ENCODE measurements at places on chromosomes 16 and 17. TPM values are rescaled to one million over a fixed set of nuclear protein-coding genes. Genes with fewer than 3 reads are reported as not detected.

NPIPB8 gene
- polyA plus RNA-seq: not detected

TMEM238L gene
- not detected for polyA plus RNA-seq

CDH5 gene
- polyA plus RNA-seq: not detected

SPNS3 gene
- 2.7 TPM for polyA plus RNA-seq

NLRC5 gene
- polyA plus RNA-seq: 32.8 TPM

TMEM235 gene
- polyA plus RNA-seq: not detected

DHRS7C gene
- not detected for polyA plus RNA-seq

CASKIN2 gene
- polyA plus RNA-seq: not detected

HOXB8 gene
- polyA plus RNA-seq: not detected

TP53TG3B gene
- polyA plus RNA-seq: not detected

SLC35B1 gene
- polyA plus RNA-seq: 53.3 TPM

DLG4 gene
- polyA plus RNA-seq: 0.36 TPM

ABCC3 gene
- polyA plus RNA-seq: 0.52 TPM

FASN gene
- 0.23 TPM for polyA plus RNA-seq

ARL6IP1 gene
- 497 TPM for polyA plus RNA-seq

NACA2 gene
- not detected for polyA plus RNA-seq

RHBDL1 gene
- polyA plus RNA-seq: not detected

PNMT gene
- not detected for polyA plus RNA-seq

ARL5C gene
- not detected for polyA plus RNA-seq

RTN4RL1 gene
- polyA plus RNA-seq: not detected

C16orf87 gene
- polyA plus RNA-seq: 8.0 TPM

PRSS21 gene
- polyA plus RNA-seq: 3.1 TPM

DHRS13 gene
- 22.2 TPM for polyA plus RNA-seq

ZG16 gene
- not detected for polyA plus RNA-seq

GDPD1 gene
- polyA plus RNA-seq: 1.4 TPM

GUCY2D gene
- polyA plus RNA-seq: not detected

NKIRAS2 gene
- polyA plus RNA-seq: 32.6 TPM

NTN1 gene
- polyA plus RNA-seq: not detected

HOXB6 gene
- polyA plus RNA-seq: not detected

NPW gene
- polyA plus RNA-seq: not detected

PLA2G10 gene
- polyA plus RNA-seq: not detected

RAB26 gene
- not detected for polyA plus RNA-seq

CA5A gene
- not detected for polyA plus RNA-seq

TAC4 gene
- not detected for polyA plus RNA-seq

ZNF423 gene
- not detected for polyA plus RNA-seq

LSM12 gene
- polyA plus RNA-seq: 82.6 TPM

ABAT gene
- 1.9 TPM for polyA plus RNA-seq

SAT2 gene
- 39.1 TPM for polyA plus RNA-seq

PDIA2 gene
- not detected for polyA plus RNA-seq

Measured in immature natural killer cell (primary cell).